ENCODE measurements at places on chromosomes 2 and 18. TPM values are rescaled to one million over a fixed set of nuclear protein-coding genes. Genes with fewer than 3 reads are reported as not detected.

The AKAIN1 gene
- polyA plus RNA-seq, result not detected

The DGUOK gene
- polyA plus RNA-seq, result 131 TPM

GRCh38 chr2:51620796-51621195 is 588.9 kb upstream of the NRXN1 start:
- DNase-seq, result no peak

GRCh38 chr2:17799301-17800120 is 16.7 kb upstream of the MSGN1 start:
- no peak for DNase-seq

DNA sequence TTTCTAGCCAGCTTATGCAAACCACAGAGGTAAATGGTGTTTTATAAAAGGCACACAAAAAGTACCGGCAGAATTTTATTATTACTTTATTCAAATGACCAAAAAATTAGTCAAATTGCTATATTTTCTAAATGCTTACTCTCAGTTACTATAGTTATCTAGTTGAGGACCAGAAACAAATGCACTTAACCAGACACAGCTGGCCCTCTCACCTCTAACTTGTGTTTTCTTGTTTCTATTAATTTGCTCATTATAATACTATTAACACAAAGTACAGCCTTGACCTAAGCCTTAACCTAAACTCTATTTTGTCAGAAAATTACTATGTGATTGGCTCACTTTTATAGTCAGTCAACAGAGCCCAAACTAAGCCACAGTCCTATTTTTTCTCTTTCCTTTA is 26.2 kb downstream of the OLA1 start:
- no peak for DNase-seq

DNA sequence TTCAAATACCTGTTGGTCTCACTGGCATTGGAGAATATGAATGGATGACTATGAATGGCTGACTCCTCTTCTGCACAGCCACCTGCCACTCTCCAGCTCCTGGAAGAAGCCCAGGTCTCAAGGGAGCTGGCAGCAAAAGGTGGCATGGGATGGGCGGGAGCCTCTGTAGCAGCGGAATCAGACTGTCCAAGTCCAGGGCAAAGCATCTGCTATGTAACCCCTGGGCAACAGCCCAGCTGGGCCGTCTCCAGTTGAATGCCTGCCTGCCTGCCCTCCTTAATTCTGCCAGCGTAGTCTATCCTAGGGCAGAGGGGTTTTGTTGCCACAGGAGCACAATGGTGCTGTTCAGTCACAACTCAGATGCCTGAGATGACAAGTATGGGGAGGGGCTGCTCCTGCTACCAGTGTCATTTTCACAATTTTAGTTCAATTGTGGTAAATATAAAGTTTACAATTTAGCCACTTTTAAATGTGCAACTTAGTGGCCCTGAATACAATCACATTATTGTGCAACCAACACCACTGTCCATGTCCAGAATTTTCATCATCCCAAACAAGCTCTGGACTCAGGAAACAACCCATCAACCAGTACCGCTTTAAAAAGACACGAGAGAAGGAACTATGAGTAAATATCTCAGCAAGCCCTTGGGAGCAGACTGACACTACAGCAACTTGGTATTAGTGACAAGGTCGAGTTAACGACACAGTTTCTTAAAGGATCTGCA is 115.2 kb downstream of the MYO5B start:
- no peak for DNase-seq

DNA sequence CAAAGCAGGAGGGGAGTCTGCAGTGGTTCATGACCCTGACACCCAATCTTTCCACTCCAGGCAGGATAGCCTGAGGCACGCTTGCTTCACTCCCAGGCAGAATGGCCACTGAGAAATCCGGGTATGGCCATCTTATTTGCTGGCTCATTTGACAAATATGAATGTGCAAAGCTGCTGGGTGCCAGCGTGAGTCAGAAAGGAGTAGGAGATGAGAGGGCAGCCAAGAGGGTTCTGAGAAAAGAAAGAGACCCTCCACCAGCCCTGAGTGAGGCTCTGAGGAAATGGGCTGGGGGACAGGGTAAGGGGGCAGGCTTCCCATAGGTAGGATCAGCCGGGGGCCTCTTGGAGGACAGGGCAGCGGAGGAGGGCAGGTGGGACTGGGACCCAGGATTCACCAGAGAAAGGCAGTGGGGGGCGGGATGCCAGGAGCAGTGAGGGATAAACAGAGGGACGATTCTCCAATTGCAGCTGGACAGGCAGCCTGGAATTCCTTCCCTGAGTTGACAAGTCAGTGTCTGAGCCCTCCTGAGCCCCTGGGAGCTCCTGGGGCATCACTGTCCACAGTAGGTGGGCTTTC is 15.2 kb downstream of the RAMP1 start:
- no peak for DNase-seq

DNA sequence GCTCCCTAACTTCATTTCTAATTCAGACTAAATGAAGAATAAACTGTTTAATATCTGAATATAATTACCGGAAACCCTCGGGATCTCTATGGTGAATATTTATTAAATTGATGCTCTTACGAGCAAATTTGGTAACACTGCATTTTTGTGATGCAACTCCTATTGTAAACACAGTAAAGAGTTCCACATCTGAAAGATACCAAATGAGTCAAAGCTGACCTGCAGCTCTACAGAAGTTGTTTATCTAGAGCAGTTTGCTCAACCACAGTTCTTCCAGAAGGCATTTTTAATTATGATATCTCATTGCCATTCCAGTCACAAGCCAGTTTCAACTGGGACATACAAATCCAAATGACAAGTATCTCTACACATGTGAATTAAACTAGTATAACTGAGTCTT is 129.7 kb downstream of the PKP4 start:
- peak; percentile 55 for DNase-seq

- DNase-seq, result no peak
These were observed 27.5 kb downstream of the MALT1 start for GRCh38 chr18:58698701-58699193.

GRCh38 chr2:162011706-162012564 is 62.1 kb downstream of the DPP4 start:
- DNase-seq, result no peak
